ENCODE measurements at places on chromosomes 16 and 17.
A peak's percentile ranks its signal among the peaks of the same experiment; 100 is the strongest.

GRCh38 chr17:41176744-41177387, 1.2 kb downstream of the KRTAP4-2 start:
- no peak for DNase-seq

- no peak for DNase-seq
These were observed 24.1 kb downstream of the AXIN2 start for GRCh38 chr17:65537343-65537844.

- no peak for DNase-seq
These were observed 7.6 kb downstream of the ADCY7 start for GRCh38 chr16:50273888-50274325.

DNA sequence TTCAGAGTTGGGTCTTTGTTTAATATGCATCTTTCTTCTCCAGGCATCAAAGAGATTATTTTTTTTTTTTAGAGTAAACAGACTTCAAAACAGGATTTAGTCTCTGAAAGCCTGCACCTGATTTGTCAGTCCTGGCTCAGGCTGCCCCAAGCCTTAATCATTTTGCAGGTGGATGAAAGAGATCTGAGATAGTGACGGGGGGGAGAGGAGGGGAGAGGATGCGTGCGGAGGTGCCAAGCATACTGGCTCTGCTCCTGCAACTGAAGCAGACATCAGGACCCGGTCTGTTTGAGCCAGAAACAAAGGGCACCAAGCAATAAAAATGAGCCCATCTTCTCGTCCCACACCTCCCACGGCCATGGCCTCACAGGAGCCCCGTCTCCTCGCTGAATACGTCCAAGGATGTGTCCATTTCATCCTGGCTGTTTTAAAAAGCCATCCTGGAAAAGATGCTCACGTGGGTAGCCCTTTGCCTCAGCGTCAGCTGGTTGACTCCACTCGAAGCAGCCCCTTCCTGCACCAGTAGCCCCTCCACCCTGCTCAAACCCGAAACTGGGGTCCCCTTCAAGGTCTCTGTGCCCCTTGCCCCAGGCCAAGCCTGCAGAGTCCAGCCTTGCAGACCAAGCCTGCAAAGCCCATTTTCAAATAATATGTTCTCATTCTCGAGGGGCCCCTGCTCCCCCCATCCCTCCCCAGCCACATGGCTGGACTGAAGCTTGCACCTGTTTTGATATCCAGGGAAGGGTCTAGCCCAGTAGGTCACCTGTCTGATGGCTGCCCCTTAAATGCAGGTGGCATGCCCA, 84.8 kb upstream of the TNRC6C start:
- DNase-seq = no peak

DNA sequence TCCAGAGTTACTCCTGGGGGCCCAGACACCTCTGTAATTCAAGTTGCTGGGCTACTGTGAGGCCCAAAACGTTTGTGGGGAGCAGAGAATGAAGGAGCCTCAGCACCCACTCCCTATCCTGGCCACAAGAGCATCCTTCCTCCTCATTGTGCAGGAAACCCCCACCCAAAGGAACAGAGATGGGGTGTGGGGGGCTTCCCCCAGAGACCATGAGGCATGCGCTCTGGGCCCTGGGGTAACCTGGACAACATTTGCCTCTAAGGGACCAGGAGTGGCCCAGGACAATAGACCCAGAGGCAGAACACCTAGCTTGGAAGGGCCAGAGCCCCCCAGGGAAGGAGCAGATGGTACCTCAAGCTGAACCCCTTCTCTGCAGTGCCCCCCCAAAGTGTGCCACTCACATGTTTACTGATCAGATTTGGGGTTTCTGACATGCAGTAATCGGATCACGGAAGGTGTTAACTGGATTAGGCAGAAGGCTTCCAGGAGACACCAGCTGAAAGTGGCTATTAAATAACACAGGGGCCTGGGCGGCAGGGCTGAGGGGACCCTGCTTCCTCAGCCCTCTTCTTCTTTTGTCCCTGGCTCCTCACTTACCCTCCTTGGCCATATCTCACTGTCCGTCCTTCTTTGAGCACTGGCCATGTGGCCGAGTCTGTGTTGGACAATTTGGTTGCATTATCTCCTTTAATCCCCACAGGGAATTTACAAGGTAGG, 50.8 kb downstream of the SDK2 start:
- DNase-seq = no peak

GRCh38 chr16:678858-679813, 1.1 kb upstream of the STUB1 start:
- DNase-seq = peak; percentile 84

GRCh38 chr17:44115585-44116415, 7.6 kb downstream of the HDAC5 start:
- no peak for DNase-seq

DNA sequence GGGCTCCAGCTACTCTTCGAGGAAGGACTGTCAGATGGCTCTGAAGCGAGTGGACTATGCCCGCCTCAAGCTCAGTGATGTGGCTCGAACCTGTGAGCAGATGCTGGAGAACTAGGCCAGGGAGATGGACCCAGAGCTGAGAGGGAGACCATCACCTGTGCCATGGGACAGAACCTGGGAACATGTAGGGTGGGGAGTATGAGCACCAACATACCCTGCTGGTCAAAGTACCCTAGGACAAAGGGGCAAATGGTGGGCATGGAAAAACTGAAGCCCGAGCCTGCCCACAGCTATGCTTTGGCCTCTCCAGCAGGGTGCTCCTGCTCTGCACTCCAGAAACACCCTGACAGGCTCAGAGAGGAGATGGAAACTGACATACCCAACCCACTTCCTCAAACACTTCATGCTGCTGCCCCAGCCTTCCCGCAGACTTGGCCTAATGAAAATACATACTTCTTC, 1.9 kb downstream of the MED11 start:
- no peak for DNase-seq

GRCh38 chr16:86281421-86281820, 228.9 kb upstream of the FOXF1 start:
- no peak for DNase-seq

DNA sequence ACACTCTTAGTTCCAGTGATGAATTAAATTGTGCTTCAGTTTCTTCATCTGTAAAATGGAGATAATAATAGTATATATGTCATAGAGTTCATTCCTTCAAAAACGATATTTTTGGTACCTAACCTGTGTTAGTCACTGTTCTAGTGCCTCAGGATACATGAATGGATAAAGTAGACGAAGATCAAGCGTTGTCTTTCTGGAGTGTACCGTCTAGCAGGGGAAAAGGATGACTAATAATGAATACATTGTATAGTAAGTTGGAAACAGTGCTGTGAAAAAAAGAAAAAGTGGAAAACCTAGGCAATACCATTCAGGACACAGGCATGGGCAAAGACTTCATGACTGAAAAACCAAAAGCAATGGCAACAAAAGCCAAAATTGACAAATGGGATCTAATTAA, 8.6 kb downstream of the KRT10 start:
- DNase-seq = no peak

DNA sequence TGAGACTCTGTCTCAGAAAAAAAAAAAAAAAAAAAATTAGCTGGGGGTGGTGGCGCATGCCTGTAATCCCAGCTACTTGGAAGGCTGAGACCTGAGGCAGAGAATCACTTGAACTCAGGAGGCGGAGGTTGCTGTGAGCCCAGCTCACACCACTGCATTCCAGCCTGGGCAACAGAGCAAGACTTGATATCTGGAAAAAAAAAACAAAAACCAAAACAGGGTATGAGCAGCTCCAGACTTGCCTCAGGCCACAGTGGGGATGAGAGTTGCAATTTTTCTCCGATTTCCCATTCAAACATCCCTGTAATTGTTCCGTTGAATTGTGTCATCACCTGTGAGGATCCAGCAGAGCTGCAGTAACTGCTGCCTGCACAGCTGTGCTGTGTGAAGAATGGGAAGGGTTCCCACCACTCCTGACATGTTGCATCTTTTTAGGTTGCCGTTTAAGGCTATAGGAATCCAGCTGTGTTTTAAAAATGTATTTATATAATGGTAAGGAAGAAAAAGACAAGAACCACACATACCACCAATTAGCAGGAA, 150.0 kb downstream of the VPS53 start:
- no peak for DNase-seq

GRCh38 chr17:51947160-51947735, 211.3 kb downstream of the CA10 start:
- DNase-seq = no peak

DNA sequence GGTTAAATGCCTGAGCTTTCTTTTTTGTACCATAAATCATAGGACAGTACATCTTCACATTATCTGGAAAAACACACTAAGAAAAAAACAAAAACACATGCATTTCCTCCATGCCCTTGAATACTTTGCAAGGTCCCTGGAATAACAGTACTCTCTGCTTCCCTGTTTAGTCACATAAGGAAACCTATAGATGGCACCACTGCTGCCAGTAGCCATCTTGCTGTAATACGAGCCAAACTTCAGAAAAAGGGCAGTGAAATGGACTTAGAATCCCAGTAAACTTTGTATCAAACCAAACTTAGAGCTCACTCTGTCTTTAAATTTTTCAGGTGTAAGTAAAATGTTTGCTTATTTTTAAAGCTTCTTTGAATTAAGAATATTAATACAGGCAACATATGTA, 435.5 kb downstream of the KCNJ2 start:
- DNase-seq = peak; percentile 39

DNA sequence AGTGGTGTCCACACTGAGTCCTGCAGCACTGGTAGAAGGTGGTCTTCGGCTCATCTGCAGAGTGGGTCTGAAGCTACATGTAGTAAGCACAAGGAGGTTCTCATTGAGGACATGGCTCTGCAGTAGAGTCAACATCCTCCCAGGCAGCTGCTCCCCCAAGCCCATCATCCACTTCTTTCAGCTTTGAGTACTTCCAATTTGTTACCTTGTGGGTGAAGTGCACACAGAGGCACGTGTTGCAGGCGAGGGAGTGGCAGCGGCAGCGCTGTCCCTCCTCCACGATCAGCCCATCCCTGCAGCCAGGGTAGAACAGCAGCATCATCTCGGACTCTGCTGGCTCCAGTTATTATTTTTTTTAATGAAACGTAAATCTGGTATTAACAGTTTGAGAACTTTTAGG, 1.8 kb upstream of the SSTR2 start:
- no peak for DNase-seq

GRCh38 chr16:12611006-12611477, 192.6 kb downstream of the CPPED1 start:
- no peak for DNase-seq

All from H9 (cell line).